Glomerular endothelial cell (primary cell): ENCODE measurements at places on chromosomes 6 and 20. TPM values are rescaled to one million over a fixed set of nuclear protein-coding genes. Genes with fewer than 3 reads are reported as not detected.

COL12A1 gene
- total RNA-seq = 49.3 and 97.3 TPM in 2 replicates

THEMIS gene
- total RNA-seq = not detected in 2 replicates

BMP6 gene
- 123 and 150 TPM in 2 replicates for total RNA-seq

TNFAIP3 gene
- total RNA-seq = 15.8 and 31.2 TPM in 2 replicates

LPA gene
- not detected in 2 replicates for total RNA-seq

ASIP gene
- total RNA-seq = not detected in 2 replicates

PRPH2 gene
- total RNA-seq = 0.15 and 0.29 TPM in 2 replicates

NHLRC1 gene
- total RNA-seq = 3.6 and 3.8 TPM in 2 replicates

TCF21 gene
- 0.41 and 0.44 TPM in 2 replicates for total RNA-seq

OPN5 gene
- not detected in 2 replicates for total RNA-seq

TBC1D32 gene
- total RNA-seq = 1.7 and 7.4 TPM in 2 replicates

LAMP5 gene
- not detected in 2 replicates for total RNA-seq

LTB gene
- total RNA-seq = 16.5 and 41.8 TPM in 2 replicates

GRM1 gene
- total RNA-seq = 0.05 and 0.06 TPM in 2 replicates

TNFRSF6B gene
- 96.8 and 186 TPM in 2 replicates for total RNA-seq

BTN1A1 gene
- total RNA-seq = not detected in 2 replicates

NINL gene
- 9.7 and 16.8 TPM in 2 replicates for total RNA-seq

SERAC1 gene
- total RNA-seq = 4.8 and 5.8 TPM in 2 replicates

PLCG1 gene
- total RNA-seq = 121 and 261 TPM in 2 replicates

SIM1 gene
- total RNA-seq = 0.34 TPM in 1 of 2 replicates, not detected in the other

GSTA2 gene
- total RNA-seq = not detected in 2 replicates

PTK6 gene
- not detected in 2 replicates for total RNA-seq

TNNC2 gene
- total RNA-seq = not detected in 2 replicates

SNRNP48 gene
- 9.9 and 10.6 TPM in 2 replicates for total RNA-seq

GOPC gene
- 24.1 and 27.3 TPM in 2 replicates for total RNA-seq

PRSS35 gene
- total RNA-seq = 0.12 TPM in 1 of 2 replicates, not detected in the other

TRIM40 gene
- total RNA-seq = not detected in 2 replicates

RPS18 gene
- total RNA-seq = 2,187 and 4,134 TPM in 2 replicates

BMP5 gene
- total RNA-seq = not detected in 2 replicates

PSMB1 gene
- total RNA-seq = 274 and 328 TPM in 2 replicates

XKR7 gene
- 0.05 TPM in 1 of 2 replicates, not detected in the other for total RNA-seq

SOX18 gene
- 31.8 and 102 TPM in 2 replicates for total RNA-seq

PROKR2 gene
- not detected in 2 replicates for total RNA-seq

ADGRF5 gene
- total RNA-seq = 495 and 502 TPM in 2 replicates

CAPN11 gene
- 3.2 and 4.1 TPM in 2 replicates for total RNA-seq

MPIG6B gene
- not detected in 2 replicates for total RNA-seq

CRISP2 gene
- total RNA-seq = not detected in 2 replicates

GFOD1 gene
- 18.2 and 34.3 TPM in 2 replicates for total RNA-seq

CFAP206 gene
- total RNA-seq = 0.35 and 0.97 TPM in 2 replicates

ARFRP1 gene
- 41.8 and 55.7 TPM in 2 replicates for total RNA-seq

ZC2HC1B gene
- total RNA-seq = not detected in 2 replicates

C6orf15 gene
- not detected in 2 replicates for total RNA-seq

CALHM5 gene
- total RNA-seq = 4.8 and 5.5 TPM in 2 replicates

LY6G6F gene
- total RNA-seq = not detected in 2 replicates

FAM83C gene
- total RNA-seq = not detected in 2 replicates

PTK7 gene
- total RNA-seq = 53.8 and 73.6 TPM in 2 replicates

ZFP64 gene
- total RNA-seq = 40.2 and 51.8 TPM in 2 replicates
